NCI-H1930 (cell line): ENCODE measurements at places on chromosomes 3 and 15.

DNA sequence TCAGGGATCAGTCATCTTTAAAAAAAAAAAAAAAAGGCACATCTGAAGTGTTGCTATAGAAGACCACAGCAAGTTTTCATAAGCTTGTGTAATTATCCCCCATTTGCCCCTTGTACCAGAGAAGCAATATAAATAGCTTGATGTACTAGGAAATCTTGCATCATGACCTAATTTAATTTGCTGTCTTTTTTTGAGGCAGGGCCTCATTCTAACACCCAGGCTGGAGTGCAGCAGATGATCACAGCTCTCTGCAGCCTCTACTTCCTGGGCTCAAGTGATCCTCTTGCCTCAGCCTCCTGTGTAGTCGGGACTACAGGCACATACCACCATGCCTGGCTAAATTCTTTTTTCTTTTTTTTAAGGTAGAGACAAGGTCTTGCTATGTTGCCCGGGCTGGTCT, 88.7 kb downstream of the ARIH1 start:
- DNase-seq: no peak

DNA sequence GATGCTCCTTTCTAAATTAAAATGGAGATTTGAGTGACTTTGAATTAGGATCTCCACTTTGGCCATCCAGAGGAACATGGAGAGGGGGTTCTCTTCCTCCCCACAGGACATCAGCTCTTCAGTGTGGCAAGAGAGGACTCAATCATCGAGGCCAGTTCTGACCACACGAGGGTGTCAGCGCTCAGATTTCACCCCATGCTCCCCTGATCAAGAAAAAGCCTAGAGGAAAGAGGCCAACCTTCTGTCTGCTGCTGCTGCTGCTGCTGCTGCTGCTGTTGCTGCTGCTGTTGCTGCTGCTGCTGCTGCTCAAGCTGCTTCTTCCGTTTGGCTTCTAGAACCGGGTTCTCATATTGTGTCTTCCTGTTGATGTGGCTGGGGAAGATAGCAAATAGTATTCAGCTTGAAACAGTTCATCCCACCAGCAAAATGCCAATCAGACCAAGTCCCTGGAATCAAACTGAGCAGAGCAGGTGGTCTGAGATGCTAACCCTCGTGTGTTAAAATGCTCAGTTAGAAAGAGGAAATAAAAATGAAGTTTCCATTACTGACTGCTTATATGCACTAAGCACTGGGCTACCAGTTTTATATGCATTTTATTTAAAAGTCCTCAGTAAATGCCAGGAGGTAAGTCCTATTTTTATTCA, 599.0 kb downstream of the MAGI1 start:
- peak; percentile 1 for DNase-seq

- DNase-seq: no peak
Measured at GRCh38 chr3:73874606-73875369, 250.0 kb upstream of the PDZRN3 start.

DNA sequence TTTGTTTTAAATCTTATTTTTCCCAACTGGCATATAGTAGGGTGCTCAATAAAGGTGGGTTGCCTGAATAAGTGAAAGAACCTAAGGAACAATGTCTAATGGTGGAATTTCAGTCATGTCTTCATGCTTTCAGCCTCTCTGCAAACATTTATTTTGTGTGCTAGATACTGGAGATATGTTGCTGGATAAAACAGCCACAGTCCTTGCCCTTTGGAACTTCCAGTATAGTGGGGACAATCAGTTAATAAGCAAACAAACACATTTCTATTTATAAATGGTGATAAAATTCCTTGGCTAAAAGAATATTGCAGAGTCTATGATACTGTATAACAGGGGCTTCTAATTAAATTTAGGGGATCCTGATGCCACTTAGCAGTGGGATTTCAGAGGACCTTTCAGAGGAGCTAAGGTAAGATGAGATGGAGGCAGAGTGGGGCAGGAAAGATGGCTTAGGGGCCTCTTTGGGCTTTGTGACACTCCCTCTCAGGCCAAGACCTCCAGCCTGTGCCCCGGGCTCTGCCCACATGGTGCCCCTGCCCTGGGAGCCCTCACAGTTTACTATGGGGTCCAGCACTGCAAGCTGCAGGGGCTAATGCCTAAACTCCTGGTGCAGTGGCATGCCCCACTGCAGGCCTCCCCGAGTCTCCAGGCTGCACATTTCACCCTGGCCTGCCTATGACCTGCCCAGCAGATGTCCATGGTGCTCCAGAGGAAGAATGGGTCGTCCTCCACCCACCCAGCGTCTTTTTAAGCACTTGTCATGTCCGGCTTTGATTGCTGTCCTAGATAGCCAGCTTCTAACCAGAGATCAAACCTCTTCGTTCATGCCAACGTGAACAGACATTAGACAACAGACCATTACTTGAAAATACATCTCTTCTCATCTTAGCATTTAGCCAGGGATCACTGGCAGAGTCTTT, 61.6 kb upstream of the PRR23C start:
- no peak for DNase-seq

DNA sequence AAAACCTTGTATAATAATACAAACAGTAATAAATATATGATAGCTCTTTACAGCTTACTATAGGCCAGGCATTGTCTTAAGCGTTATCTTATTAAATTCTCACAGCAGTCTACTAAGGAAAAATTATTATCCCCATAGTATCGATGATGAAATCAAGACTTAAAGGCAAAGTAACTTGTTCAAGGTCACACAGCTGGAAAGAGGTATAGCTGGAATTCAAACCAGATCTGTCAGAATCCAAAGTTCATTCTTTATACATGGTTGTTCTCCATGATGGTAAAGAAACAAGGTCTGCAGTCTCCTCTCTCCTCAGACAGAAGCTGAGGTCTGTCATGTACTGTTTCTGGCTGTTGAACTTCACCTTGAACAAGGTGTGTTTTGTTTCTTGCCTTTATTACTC, 15.4 kb upstream of the SLC22A13 start:
- no peak for DNase-seq

DNA sequence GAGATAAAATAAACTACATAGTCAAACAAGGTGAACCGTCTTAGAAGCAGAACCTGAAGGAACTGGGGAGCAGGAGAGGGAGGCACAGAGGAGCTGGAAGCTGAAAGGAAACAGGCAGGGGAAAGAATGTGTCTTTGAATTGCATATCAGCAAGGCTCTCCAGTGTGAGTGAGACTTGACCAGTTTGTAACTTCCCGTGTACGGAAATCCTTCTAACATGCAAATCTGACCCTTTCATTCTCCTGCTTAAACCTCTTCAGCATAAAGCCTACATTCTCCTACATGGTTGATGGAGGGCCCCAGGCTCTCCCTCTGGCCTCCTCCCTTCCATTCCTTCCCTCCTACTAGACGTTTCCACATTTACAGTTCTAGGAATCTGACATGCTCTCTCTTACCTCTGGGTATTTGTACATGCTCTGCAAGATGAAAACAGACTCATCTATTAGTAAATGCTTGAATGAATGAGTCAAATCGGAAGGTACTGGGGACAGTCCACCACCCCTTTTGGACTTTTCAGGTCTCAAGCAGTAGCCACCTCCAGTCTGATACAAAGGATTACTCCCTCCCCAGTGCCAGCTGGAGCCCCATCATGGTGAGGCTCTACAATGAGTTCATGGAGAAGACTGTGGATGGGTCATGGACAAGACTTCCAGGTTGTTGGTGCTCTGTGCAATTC, 6.1 kb upstream of the SLC25A38 start:
- no peak for DNase-seq

DNA sequence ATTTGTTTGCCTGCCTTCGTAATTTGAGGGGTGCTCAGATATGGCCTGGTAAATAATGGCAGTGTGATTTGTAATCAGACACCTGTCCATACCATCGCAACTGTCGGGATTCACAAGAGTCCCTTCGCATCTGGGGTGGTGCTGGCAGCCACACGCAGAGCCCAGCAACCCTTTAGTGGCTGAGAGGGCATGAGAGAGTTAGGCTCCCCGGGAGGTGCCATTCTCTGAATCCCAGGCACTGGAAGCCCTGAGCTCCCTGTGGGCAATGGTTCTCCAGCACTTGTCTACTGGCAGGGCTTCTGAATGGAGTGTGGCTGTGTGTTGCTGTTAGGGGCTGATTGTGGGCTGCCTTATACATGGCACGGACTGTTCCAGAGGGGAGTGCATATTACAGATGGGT, 230.1 kb downstream of the EBLN2 start:
- DNase-seq: no peak

- DNase-seq: no peak
Measured at GRCh38 chr3:178060407-178060806, 475.8 kb upstream of the KCNMB2 start.

DNA sequence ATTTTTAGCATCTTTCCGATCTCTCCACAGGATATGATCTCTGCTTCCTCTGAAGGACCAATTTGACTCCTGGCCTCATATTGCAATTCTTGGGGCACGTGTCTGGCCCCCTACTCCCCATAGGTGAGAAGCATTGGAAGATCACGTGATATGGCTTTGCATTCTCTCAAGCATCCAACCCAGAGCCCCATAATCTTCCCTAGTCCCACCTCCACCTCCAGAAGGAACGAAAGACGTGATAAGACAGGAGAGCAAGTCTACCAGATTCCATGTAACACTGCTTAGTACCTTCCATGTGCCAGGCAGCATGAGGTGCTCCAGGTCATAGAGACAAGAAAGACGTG, 176.3 kb downstream of the MEGF11 start:
- no peak for DNase-seq

DNA sequence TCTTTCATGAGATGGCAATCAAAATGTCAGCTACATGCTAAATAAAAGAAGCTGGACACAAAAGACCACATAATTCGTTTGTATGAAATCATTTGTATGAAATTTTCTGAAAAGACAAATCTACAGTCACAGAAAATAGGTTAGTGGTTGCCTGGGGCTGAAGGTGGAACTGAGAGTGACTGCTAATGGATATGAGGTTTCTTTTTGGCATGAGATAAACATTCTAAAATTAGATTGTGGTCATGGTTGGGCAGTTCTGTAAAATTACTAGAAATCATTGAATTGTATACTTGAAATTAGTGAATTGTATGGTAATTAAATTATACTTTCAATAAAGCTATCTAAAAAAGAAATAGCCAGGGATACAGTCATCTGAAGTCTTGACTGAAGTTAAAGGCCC, 2.7 kb upstream of the DMXL2 start:
- DNase-seq: no peak

DNA sequence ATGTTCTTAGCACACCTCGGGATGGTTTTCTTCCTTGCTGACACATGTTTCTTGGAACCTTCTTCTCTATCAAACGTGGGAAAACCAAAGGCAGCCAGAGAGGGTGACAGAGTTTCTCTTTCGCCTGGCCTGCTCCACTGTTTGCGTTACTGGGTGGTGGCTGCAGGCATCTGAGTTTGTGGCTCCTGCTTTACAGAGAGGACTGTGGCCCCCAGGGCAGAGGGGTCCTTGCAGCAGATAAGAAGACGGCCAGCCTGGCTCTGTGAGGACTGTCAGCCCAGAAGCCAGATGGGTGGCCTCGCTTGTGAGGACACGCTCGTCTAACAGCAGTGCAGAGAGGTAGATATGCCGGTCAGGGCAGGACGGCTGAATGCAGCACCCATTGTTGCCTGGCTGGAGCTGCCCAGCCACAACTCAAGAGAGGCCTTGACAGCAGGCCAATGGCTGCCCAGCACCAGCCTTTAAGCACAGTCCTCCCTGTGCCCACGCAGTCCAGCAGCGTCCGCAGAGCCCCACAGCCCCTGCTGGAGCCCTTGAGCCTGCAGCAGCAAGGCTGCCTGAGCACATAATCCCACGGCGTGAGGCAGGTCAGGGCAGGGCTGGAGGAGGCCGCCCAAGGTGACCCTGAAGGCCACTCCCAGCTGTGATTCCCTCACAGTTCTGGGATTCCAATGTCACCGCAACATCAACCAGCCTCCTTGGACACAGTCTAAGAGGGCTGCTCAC, 15.0 kb upstream of the SPTBN5 start:
- no peak for DNase-seq

DNA sequence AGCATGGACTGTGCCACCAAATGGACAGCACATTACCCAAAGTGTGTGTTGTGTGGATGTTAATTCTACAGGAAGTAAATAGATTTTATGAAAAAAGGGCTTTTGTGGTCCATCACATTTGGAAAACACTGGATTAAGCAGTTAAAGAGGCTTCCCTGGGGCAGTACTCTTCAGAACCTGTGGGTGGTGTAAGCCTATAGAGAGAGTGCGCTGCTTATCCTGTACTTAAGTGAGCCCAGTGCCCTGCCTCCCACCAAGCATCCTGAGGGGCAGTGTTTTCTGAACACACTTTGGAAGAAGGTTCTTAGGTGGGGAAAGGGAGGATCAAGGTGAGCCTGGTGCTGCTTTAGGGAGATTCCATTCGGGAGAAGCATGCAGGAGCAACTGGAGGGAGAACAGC, 10.9 kb downstream of the TTLL3 start:
- no peak for DNase-seq

DNA sequence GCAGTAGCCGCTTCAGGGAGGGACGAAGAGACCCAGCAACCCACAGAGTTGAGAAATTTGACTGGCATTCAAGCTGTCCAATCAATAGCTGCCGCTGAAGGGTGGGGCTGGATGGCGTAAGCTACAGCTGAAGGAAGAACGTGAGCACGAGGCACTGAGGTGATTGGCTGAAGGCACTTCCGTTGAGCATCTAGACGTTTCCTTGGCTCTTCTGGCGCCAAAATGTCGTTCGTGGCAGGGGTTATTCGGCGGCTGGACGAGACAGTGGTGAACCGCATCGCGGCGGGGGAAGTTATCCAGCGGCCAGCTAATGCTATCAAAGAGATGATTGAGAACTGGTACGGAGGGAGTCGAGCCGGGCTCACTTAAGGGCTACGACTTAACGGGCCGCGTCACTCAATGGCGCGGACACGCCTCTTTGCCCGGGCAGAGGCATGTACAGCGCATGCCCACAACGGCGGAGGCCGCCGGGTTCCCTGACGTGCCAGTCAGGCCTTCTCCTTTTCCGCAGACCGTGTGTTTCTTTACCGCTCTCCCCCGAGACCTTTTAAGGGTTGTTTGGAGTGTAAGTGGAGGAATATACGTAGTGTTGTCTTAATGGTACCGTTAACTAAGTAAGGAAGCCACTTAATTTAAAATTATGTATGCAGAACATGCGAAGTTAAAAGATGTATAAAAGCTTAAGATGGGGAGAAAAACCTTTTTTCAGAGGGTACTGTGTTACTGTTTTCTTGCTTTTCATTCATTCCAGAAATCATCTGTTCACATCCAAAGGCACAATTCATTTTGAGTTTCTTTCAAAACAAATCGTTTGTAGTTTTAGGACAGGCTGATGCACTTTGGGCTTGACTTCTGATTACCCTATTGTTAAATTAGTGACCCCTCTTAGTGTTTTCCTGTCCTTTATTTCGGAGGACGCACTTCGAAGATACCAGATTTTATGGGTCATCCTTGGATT, at the start of gene MLH1:
Gene MLH1 (plus strand): TSS at position 193 of the 958 bp plus-strand sequence. CDS start 30 bp downstream, at position 223.
- no peak for DNase-seq
